ENCODE measurements at places on chromosomes 7 and 10.

DNA sequence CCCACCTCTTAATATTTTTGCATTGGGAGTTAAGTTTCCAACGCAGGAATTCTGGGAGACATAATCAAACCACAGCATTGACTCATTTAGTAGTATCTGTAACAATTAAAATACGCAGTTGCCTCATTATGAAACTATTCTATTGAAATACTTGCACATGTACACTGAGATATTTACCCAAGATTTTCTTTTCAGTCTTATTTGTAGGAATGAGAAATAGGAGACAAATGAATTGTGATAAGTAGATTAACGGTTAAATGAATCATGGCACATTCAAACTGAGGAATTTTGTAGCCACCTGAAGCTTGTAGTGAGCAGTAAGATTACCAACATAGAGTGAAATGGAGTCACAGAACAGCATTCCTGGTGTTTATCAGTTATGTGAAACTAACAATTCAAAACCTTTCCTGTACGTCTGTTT, 18.1 kb downstream of the RP9 start:
- no peak for DNase-seq

GRCh38 chr10:32882076-32882475, 76.0 kb downstream of the ITGB1 start:
- no peak for DNase-seq

DNA sequence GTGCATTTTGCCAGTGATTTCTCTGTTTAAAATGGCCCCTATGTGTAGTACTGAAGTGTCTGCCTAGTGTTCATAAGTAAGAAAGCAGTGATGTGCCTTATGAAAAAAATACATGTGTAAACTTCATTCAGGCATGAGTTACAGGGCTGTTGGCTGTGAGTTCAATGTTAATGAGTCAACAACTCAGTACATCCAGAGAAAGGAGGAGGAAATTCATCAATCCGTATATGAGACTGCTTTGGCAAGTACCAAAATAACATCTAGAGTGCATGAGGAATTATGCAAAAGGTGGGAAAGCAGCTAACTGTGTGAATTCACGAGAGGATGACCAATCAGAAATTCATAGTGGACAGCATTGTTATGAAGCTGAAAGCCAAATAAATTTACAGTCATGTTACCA, 255.6 kb downstream of the ZEB1 start:
- peak; percentile 8 for DNase-seq

- DNase-seq, result no peak
These were observed 172.5 kb downstream of the IPMK start for GRCh38 chr10:58094985-58095718.

GRCh38 chr7:22726907-22727713, at the start of gene IL6:
IL6 (plus strand) TSS chr7:22727200; CDS start chr7:22727263, 63 bp downstream.
- DNase-seq, result peak; percentile 25

GRCh38 chr7:100720671-100721504, 620 bp downstream of the EPO start:
- DNase-seq, result no peak

DNA sequence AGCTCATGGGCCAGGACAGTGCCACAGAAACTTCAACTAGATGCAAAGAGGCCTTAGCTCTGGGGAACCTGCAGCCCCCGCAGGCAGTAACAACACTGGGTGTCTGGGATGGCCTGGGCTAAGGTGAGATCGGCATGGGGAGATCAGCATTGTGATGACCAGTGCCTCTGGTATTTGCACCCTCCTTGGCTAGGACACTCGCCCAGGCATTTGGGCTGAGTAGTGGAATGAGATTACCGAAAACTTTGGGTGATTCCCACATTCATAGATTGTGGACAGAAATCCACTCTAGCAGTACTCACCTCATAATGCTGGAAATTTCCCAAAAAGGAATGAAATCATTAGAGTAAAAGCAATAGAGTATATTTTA, 70.6 kb upstream of the ZMIZ2 start:
- no peak for DNase-seq

DNA sequence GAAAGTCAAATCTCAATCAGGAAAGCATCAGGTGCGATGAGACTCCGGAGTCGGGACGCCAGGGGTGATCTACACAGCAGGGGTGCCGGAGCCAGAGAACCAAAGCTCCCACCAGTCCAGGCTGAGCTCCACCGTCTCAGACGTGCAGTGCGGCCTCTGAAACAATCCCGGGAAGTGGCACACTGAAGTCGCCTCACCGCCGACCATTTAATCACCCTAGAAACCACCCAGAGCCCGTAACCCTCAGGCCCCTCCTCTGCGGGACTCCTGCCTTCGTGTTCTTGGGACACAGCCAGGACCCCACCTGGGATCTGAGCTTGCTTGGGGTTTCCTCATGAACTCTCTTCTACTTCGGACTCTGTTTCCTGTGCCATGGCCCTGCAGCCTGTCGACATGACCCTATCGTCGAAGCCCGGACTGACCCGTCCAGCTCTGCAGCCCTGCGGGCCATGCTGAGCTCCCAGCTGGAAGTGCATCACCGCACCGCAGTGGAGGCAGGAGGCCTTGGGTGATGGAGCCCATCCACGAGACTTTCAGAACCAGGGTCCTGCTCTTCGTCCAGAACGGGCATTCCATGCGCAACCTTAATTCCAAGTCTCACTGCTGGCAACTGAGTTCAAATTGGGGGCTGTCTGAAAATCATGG, 266.4 kb downstream of the PTPRN2 start:
- no peak for DNase-seq

GRCh38 chr7:38584443-38585210, 46.5 kb downstream of the AMPH start:
- DNase-seq, result peak; percentile 64

DNA sequence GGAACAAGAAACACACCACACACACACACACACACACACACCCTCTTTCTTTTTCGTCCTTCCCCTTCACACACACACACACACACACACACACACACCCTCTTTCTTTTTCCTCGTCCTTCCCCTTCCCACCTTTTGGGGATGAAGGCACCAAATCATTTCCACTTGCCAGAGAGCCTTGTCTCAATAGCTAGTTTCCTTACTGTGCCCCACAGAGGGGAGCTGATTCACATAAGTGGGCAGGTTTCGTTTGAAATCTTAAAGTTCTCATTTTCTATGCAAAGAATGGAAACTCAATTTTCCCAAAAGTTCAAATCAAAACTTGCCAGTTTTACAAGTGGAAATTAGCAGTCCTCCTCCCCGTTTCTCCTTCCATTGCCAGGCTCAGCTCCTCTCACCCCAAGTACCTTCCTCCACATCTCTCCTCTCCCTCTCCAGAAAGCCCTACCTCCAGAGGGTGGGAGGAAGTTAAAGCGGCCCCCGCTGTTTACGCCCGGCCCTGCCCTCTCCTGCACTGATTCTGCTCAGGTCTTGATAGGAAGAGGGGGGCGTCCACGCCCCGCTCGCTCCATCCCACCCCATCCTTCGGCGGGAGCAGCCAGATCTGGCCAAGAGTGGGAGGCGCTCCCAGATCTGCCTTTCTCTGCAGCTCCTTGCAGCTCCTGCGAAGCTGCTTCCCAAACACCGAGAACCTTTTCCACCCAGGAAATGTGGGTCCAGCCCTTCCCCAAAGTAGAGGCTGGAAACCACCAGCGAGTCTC, 1.3 kb downstream of the CTTNBP2 start:
- no peak for DNase-seq

DNA sequence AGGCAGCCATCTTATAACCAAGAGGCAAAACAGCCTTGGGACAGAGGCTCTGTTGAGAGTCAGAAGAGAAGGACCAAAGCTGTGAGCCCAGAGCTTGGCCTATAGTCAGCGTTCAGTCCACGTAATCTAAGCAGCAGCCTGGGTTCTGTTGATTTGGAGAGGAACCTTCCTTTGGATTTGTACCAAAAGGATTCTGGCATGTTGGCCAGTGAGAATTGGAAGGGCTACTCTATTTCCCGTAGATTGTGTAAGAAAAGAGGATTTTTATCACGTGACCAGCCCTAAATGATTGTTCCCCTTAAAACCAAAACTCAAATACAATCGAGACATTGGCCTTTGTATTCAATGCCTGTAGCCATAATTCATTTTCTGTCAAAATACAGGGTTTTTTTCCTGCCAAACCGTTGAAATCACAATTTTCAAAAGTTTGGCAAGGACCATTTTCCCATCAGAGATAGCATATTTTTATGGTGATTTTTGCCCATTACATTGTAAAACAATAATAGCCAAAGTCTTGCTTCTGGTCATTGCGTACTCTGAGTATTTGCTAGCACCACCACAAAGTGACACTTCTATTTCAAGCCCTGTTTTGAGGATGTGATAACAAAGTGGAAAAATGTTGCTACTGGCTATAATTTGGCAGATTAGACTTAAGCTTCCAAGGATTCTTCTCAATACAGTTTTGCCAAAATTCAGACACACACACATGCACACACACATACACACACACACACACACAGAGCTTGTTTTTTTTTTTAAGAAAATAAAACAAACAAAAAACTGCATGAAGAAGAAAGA, 23.1 kb upstream of the BMPER start:
- peak; percentile 19 for DNase-seq

DNA sequence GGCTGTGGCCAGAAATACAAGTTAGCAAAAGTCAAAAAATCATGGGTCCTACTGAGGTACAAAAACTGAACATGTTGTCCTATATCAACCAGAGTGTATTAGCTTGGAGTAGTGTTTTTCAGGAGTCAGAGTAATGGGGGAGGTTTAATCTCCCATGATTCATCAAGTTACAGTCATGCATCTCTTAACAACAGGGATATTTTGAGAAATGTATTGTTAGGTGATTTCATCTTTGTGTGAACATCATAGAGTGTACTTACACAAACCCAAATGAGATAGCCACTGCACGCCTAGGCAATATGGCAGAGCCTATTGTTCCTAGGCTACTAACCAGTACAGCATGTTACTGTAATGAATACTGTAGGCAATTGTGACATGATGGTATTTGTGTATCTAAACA, 14.9 kb upstream of the TES start:
- no peak for DNase-seq

DNA sequence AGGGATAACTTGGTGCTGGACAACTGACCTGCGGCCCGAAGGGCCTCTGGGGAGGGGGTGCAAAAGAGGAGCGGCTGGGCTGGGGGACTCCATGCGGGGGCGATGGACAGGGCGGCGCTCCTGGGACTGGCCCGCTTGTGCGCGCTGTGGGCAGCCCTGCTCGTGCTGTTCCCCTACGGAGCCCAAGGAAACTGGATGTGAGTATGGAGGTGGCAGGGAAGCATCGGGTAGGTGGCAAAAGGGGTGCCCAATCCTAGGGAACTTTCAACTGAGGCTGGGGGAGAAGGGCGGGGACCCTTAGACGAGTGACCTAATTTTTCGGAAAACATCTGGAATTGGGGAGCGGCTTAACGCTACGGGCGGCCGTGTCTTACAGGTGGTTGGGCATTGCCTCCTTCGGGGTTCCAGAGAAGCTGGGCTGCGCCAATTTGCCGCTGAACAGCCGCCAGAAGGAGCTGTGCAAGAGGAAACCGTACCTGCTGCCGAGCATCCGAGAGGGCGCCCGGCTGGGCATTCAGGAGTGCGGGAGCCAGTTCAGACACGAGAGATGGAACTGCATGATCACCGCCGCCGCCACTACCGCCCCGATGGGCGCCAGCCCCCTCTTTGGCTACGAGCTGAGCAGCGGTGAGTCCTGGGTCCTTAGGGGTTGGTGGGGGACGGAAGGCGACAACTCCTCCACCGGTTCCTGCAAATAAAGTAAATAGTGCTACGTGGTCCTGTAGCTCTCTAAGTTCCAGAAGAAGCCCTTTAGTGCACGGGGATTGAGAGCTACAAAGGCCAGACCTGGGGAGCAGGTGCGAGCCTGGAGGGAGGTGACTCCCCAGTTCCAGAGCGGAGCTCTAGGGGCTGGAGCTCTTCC, 622 bp downstream of the WNT16 start:
- no peak for DNase-seq

- DNase-seq, result no peak
These were observed 479.7 kb downstream of the RPS24 start for GRCh38 chr10:78513330-78513729.

DNA sequence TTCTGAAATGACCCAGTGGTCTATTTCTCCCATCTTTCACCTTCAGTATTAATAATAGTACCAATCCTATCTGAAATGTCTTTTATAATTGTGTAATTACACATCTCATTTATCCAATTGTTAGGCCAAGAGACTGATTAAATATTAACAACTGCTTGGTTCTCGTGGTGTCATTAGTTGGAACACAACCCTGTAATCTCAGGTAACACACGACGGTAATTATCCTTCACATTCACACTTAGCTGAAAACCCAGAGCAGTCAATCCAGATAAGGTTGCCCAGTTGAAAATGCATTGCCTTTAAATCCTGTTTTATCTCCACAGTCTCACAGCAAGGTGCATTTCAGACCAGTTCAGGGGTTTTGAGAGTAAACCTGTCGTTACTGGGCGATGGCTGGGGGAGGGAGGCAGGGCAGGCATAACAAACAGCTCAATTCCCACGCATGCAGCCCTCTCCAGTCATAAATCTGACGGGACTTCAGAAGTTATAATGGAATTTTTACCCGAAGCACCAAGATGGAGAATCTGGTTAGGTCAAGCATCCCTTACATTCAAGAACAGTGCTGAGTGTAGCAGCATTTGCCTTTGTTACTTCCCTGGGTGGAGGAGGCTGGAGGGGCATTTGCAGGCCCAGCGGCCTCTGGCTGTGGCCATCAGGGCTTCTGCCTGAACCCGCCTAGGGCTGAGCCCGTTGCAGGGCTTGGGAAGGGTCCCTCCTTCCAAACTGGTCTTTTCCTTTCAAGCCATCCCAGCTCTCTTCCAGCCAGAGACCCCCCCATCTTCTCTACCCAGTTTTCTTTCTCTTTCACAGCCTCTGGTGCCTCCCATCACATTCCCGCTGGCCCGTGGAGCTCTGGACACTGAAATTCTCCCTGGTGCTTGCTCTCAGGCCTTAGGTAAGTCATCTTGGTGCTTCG, 201.0 kb upstream of the LYZL2 start:
- DNase-seq, result no peak

DNA sequence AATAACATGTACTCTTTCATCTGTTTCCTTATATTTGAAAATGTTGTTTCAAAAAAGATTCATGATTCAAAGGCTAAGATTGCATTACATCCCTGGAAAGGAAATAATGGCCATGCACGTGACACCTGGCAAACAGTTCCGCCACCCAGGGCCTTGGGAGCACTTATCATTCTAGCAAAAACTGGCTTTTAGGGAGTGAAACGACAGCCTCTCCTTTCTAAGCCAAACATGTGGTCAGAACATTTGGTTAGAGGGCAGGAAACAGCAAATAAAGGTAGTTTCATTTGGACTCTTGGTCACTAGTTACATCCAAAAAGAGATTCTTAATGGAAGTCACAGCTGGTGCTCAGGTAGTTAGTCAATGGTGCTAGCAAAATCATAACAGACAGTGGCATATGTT, 83.5 kb downstream of the FAS start:
- DNase-seq, result no peak

DNA sequence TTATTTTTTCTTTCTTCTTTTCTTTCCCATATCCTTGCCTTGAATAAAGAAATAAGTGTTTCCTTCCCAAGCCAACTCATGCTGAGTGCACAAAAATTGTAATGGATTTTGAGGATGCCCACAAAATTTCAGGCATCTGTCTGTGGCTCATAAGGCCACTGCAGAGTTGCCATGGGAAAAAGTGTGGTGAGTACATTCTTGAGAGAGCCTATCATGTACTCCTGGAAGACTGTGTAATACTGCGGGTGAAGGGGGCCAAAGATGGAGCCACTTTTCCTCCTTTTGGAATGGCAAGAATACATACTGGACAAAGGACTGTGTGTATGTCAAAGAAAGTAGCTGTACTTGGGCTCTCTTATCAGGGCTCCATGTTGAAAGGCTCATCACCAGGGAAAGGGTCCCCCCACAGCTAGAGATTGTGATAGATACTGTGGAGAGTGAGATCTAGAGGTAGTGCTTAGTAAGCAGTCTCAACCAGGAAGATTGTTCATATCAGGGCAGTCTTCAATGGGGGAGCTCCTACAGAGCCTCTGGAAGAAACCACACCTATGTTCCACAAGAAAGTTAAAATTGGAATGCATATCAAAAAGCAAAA, 341.6 kb upstream of the KCND2 start:
- DNase-seq, result no peak
